ENCODE measurements at places on chromosomes 4 and X. TPM values are rescaled to one million over a fixed set of nuclear protein-coding genes. Genes with fewer than 3 reads are reported as not detected.

Gene MTMR8
- total RNA-seq: not detected

Gene FHDC1
- 2.0 TPM for total RNA-seq

DNA sequence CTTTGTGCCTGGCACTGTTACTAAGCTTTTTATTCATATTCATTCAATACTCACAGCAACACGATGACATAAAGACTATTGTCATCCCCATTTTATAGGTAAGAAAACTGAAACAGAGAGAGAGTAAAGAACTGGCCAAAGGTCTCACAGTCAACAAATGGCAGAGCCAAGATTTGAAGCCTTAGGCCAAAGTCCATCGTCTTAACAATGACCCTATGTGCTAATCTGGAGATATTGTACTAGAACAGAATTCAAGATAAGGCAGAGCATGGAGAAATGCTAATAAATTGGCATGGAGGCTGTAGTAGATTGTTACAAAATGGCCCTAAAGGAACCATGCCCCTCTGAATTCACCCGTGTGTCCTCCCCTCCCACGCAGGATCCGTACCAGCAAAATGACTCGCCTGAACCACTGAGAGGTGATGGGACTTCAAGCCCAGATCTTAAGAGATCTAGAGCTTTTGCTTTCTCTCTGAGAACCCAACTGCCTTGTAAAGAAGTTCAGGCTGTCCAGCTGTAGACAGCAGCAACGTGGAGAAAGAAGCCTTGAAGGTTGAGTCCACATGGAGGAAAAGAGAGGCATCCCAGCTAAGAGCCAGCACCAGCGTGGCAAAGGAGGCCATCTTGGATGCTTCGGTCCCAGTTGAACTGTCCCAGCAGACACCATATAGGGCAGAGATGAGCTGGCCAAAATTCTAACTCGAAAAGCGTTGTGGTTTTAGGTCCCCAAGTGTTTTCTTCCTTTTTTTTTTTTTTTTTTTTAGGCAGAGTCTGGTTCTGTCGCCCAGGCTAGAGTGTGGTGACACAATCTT, 52.8 kb upstream of the RBM47 start:
- DNase-seq: no peak

Gene VCX3A
- not detected for total RNA-seq

Gene ZNF595
- 38.3 TPM for total RNA-seq

- DNase-seq: no peak
These were observed 1.2 kb upstream of the FGFBP2 start for GRCh38 chr4:15964159-15964558.

DNA sequence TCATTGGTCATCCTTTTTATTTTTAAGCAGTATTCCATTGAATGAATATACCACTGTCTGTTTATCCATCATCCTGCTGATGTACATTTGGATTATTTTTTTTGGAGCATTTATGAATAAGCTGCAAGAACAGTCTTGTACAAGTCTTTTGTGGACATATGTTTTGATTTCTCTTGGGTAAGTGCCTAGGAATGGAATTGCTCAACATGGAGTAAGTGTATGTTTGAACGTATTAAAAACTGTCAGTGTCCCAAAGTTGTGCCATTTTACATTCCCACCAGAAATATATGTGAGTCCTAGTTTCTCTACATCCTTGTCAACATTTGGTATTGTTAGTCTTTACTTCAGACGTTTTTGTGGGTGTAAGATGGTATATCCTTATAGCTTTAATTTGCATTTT, 287.0 kb upstream of the POF1B start:
- DNase-seq: peak; percentile 61

Gene DCHS2
- total RNA-seq: 0.17 TPM

Gene SPATA18
- 28.9 TPM for total RNA-seq

Gene TMEM31
- not detected for total RNA-seq

DNA sequence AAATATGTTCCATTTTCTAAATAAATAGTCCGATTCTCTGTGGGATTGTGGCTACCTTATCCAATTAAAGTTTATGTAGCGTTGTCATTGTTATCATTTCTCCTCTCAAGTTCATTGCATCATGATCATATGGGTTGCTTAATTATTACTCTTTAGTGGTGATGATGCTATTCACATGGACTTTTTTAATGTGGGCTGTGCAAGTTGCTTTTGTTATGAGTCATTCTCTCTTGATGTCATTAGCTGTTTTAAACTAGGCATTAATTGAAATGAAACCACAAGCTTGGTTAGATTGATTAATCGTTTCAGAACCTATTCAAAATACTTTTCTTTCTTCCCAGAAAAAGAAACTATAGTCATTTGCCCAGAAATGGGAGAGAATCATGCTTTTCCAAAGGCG, 38.2 kb downstream of the NHS start:
- peak; percentile 80 for DNase-seq

DNA sequence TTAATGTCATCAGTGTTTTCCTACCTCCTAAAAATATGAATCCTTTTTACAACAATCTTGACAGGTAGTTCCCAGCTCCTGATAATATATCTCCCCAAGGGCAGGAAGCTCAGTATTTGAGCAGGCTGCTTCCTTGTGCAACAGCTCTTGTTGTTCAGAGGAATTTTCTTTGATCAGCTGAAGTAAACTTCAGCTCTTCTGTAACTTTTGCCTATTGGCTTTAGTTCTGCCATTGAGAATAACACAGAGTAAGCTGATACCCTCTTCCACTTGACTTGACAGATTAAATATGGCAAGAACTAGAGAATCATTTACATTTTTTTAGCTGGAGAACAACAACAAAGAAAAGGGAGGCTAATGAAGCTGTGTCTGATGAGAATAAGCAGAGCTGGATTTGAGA, 75.2 kb downstream of the LUZP4 start:
- DNase-seq: no peak

- no peak for DNase-seq
These were observed 69.8 kb upstream of the SLC7A11 start for GRCh38 chr4:138311771-138312535.

DNA sequence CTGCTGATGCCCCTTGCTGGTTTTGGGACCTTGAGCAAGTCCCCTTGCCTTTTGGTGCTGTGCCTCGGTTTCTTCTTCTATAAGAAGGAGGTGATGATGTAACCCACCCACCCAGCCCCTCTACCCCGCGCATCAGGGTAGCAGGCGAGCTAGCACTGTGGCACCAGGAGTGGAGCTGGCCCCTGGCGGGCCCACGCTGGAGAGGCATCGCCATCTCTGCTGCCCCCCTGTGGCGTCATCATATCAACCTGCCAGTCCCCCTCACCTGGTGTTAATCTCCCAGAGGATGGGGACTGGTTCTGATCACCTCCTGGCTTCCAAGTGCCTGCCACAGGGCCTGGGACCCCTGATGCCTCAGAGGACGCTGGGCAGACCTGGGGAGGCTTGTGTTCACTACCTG, 6.3 kb upstream of the SORCS2 start:
- DNase-seq: peak; percentile 27

GRCh38 chr4:174066611-174067205, 216.8 kb downstream of the FBXO8 start:
- no peak for DNase-seq

Gene COL4A6
- 58.3 TPM for total RNA-seq

Gene GAGE12E
- total RNA-seq: not detected

Gene CXorf65
- not detected for total RNA-seq

Gene SSX3
- total RNA-seq: not detected

- no peak for DNase-seq
These were observed 6.1 kb downstream of the RPS3A start for GRCh38 chr4:151105454-151106032.

Data from MCF 10A (cell line).